ENCODE measurements at places on chromosomes 16 and 17.

GRCh38 chr17:2383628-2384167, 17.2 kb downstream of the MNT start:
- DNase-seq, result no peak

DNA sequence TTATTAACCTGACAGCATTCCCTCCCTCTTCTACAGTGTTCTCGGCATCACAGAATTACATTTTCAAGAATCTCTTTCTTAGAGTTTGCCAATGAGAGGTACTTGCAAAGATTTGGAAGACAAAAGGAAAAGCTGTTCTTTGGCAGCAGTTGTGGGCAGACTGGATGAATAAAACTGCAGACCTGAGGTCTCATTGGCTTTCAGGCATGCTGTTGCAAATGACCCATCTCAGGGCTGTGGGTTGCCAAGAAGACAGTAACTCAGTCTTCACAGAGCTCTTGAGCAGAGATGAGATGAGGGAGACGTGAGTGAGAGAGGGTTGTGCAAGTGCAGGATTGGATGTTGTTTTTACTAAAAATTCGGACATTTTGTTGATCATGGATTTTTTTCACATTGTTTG, 11.3 kb upstream of the USP31 start:
- no peak for DNase-seq

- no peak for DNase-seq
These were observed 3.4 kb upstream of the HOXB5 start for GRCh38 chr17:48596735-48597527.

DNA sequence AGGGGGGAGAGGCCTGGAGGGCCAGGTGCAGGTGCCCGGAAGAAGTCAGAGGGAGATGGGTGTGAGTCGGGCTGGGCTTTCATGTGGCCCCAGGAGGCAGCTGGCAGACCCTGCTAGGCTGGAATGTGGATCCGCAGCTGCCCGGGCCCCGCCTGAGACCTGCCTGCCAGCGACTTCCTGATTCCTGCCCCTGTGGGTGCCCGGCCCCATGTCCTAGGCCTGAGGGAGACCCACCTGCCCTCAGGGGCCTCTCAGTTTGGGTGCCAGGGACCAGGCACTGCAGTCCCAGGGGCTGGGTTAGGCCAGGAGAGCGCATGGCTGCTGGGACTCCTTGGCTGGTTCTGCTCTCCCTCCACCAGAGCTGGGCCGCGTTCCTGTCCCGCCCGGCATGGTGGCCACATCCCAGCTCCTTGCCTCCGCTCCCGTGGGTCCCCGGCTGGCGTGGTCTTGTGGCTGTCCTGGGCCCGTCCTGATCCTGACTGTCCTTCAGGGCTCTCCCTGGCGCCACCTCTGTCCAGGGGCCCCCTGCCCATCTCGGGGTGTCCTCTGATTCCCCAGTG, 22.1 kb upstream of the SPNS2 start:
- DNase-seq, result no peak

- DNase-seq, result no peak
These were observed 76.8 kb downstream of the ABCA8 start for GRCh38 chr17:68878226-68878885.

DNA sequence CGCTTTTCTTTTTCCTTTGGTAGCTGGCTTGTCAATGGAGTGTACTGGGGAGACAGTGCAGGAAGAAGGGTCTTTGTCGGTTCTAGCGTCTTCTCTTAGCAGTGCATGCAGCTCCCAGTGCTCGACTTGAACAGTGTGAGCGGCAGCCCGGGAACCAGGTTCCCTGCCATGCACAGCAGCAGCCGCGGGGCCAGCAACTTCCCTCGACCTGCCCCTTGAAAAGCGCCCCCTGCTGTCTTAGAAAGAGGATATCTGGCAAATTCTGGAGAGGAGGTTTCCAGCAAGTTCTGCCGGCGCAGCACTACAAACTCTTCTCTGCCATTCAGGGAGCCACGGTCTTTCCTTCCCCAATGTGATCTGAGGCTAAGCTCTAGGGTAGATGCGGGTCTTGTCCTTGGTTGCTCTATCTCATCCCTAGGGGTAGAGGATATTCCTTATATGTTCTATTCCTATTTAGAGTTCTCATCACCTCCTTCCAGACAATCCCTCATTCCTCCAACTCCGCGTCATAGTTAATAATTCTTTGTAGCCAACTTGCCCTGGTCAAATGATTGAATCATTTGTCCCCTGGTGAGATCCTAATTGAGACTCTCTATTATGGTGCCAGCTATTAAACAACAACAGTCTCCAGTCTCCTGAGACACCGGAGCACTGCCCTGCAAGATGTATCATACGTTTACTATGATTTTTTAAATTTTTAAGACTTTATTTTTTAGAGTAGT, 451.3 kb downstream of the PMP22 start:
- DNase-seq, result peak; percentile 19

- no peak for DNase-seq
These were observed 742.8 kb upstream of the SOX9 start for GRCh38 chr17:71378036-71378435.
